ENCODE measurements at places on chromosomes 12 and 14.

DNA sequence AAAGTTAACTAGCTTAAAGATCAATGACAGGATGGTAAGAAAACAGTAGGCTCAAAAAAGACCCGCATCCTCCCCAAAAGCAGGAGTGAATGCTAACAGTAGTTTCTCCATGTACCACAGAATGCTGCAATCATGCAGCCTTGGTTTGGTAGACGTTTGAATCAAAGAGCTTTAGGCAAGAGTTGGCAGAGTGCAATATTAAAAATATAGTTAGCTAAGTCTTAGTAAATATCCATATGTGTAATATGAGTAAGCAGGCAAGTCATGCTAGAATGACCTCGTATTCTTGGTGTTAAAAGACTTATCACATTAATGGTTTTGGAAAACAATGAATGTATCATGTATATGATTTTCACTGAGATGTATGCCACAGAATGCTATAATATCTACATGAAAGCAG is 18.8 kb upstream of the KLRF1 start:
- no peak for DNase-seq

DNA sequence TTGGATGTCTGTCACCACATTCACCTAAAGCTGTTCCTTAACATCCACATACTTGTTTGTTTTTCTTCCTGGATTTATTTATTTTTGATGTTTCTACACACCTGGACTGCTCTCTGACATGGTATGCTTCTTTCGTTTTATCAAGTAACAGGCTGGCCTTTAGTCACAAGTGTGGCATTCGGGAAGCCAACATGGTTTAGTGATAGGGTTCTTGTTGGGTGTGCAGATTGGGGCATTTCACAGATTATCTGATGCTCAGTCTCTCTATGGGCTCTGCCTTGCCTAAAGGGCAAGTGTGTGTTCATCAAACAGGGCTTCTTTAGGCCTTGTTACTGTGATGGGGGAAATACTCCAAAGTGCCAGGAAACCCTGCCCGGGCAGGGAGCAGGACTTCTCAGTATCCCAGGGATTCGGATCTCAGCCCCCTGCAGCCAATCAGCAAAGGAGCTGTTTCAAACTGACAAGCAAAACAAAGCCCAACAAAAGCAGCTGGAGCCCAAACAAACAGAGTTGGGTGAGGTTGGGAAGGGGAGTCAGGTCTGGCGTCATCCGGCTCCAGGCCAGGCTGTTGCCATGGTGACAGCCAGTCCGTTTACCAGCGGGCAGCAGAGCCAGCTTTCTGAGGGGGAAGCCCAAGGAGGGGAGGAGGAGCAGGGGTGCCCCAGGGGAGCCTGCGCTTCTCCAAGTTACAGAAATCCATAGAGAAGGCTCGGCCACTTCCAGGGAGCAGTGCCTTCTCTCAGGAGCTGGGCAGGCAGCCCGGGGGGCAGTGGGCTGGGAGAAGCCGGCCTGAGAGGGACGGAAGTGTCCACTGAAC is 31.9 kb downstream of the FOS start:
- no peak for DNase-seq

GRCh38 chr12:121592320-121592719 is 11.5 kb upstream of the KDM2B start:
- DNase-seq, result no peak

GRCh38 chr14:60695327-60695726 is 28.8 kb downstream of the SIX4 start:
- DNase-seq, result no peak

DNA sequence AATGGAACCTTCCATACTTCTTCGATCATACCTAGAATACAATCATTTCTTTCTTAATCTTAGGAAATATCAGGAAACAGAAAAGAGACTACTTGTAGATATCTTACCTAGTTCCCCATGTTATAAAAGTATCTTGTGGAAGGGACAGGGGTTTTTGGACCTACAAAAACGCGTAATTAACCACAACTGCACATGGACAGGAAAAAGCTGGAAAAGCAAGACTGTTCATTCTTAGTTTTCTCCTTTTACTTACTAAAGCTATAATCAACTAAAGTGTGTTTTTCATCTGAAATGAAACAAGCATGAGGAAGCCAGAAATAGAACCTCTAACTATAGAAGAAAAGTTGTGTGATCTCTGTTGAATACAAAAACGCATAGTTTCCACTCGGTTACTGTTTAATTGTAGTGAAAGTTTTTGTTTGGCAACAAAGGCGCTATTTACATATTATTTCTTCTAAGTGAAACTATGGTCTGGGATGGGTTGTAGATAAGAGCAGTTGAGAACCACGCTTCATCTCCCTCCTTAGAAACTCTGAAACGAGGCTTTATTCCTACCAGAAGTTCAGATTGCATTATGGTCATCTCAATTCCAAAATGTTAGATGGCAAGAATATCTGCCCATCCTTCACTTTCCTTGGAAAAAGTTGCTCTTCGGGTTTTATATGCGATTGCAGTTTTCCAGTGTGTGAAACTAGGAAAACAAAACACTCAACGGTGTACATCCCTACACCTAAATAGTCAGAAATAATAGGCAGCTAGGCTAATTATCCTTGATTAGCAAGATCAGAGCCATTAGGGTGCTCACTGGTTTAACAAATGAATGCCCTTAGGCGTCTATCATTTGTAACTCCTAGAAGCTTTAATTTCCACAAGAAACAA is 1.1 kb downstream of the BCAT1 start:
- no peak for DNase-seq

DNA sequence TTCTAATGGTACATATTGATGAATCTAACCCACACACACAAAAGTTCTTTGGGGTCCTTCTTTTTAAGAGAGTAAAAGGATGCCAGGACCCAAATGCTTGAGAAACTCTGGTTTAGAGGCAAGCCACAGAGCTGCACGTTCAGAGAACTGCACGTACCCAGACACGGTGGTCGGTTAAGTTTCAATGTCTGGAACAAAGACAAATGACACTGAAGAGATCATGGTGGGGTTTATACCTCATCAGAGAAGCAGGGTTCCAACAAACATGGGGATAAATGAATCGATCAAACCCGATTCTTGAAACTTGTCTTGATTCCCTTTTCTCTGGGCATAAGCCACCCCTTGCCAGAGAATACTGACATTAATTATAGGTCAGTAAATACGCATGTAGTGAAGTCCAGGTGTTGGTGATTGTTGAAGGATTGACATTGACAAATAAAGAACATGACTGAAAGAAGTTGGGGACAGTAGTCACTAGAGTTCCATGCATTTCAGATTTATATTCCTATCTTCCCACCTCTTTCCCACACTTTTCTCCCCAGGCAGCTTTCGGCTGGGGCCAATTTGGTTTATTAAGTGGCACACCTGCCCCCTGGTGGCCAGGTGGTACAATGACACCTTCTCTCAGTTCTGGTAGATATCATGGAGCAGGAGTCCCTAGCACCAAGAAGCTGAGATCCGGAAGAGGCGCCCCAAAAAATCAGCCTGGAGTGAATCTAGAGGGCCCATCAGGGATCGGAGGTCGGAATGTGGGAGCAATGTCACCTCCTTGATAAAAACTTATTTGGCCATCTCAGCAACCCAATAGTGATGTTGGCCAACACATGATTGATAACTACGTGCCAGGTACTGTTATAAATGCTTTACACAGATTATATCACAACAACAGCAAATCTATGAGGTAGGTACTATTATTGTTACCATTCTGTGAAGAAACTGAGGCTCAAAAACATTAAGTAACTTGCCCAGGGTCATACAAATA is 17.8 kb upstream of the HDAC7 start:
- DNase-seq, result no peak

- no peak for DNase-seq
Observed at GRCh38 chr12:51525518-51525917, 65.5 kb upstream of the SCN8A start.

- DNase-seq, result no peak
Observed at GRCh38 chr14:67172520-67172919, 16.7 kb upstream of the GARIN2 start.

DNA sequence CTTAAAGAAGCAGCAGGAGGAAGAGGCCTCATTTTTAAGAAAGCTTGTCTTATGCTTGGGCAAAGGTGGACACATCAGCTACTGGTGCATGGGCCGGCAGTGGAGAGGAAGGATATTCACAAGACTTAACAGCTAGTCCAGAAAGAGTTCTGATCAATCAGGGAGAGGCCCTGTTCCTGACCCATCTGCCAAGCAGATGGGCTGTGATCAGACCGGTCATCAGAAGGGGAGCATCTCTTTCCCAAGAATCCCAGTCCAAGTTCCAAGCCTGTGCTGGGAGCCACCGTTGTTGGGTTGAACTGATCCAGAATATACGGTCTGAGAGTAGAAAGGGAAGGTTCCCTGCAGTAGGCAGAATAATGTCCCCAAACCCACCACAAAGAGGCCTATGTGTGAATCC is 32.7 kb upstream of the SOCS2 start:
- no peak for DNase-seq

GRCh38 chr12:88237954-88238353 is 95.8 kb downstream of the TMTC3 start:
- DNase-seq, result no peak

- DNase-seq, result no peak
Observed at GRCh38 chr14:60163693-60164092, 1.5 kb downstream of the DHRS7 start.

DNA sequence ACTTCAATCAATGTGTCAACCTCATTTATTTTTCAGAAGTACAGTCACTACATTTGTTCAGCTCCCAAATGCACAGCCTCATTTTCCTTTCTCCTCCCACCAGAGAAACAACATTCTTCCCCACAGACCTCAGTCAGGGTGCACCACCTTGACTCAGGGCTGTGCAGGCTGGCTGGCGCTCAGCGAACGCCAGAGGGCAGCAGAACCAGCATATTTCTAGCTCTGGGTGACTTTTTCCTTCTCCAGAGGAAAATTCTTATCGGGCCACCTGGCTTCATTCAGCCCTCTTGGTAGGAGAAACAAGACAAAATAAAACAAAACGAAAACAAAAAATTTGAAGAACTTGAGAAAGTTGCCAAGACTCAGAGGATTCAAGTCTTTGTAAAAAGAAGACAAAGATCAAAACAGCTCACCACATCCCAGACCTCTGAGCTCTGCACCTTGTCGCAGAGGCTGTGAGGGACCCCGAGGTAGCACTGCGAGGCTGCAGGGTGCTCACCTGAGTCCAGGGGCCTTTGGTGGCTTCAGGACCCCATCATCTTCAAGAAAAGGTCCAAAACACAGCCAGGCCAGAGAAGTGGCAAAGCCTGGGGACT is 33.7 kb downstream of the PAH start:
- DNase-seq, result peak; percentile 38

GRCh38 chr14:22597771-22598098 is 365 bp upstream of the ABHD4 start:
- no peak for DNase-seq

GRCh38 chr14:56247495-56248200 is 129.4 kb downstream of the PELI2 start:
- DNase-seq, result no peak

DNA sequence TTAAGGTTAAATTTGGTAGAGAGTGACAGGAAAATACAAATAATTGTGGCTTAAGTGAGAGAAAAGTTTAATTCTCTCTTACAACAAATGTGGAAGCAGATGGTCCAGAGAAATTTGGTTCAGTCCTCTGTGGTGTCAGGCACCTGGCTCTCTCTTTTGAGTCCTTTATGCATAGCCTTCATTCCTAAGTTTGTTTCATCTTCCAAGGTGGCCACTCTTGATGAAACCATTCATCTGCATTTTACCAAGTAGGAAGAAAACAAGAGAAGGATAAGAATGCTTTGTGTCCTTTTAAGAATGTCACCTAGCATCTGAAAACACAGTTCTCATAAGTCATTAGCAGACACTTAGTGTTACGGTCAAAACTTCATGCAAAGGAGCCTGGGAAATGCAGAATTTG is 442.5 kb downstream of the CCER1 start:
- no peak for DNase-seq

DNA sequence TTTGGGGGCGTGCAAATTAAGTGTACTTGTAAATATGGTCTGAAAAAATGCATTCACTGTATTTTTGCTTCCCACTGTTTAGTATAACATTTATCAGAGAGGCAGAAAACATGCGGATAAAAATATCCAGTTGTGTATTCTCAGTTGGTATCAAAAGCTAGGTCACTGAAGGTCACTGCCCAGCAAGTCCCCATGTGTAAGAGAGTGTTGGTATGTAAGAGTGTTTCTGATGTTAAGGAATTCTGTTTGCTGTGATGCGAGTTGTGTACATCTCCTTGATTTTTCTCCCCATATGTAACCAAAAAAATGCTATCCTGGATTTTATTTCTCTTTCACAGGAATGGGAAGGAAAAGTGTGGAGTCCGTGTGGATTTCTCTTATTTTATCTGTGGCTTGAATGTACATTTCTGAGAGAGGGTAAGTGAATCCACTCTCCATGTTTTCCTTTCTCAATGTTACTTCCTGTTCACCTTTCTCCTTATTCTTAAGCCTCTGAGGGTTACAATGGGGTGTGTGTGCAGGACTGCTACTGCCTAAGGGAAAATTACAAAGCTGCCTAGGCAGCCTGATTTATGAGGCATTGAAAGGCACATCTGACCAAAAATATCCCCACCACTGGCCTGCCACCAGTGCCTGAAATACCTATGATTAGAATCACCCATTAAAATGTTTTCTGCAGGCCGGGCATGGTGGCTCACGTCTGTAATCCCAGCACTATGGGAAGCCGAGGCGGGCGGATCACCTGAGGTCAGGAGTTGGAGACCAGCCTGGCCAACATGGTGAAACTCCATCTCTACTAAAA is 97.9 kb upstream of the USP44 start:
- no peak for DNase-seq

GRCh38 chr14:86057018-86057667 is 527.2 kb downstream of the FLRT2 start:
- DNase-seq, result no peak

DNA sequence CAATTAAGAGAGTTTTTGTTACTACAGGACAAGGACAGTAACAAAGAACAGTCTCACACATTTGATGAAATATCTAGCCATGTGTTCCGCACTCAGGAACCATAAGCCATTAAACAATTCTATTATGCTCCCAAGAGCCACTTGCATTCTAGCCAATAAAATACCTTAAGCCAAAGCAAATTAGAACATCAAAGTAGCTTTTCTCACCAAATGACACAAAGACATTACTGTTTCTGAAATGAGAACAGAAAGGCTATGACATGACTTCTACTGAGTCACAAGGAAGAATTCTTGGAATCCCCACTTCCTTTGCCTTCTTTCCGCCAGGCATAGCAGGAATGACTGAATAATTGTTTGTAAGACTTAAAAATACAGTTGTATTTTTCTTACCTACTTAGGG is 445.8 kb downstream of the ATP23 start:
- no peak for DNase-seq

DNA sequence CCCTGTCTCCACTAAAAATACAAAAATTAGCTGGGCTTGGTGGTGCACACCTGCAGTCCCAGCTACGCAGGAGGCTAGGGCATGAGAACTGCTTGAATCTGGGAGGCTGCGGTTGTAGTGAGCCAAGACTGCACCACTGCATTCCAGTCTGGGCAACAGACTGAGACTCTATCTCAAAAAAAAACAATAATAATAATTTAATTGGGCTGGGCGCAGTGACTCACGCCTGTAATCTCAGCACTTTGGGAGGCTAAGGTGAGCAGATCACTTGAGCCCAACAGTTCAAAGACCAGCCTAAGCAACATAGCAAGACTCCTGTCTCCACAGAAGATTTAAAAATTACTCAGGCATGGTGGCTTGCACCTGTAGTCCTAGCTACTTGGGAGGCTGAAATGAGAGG is 26.7 kb downstream of the CBX5 start:
- no peak for DNase-seq

- no peak for DNase-seq
Observed at GRCh38 chr14:78028471-78028870, 141.7 kb upstream of the NRXN3 start.

- no peak for DNase-seq
Observed at GRCh38 chr12:16121953-16122352, 155.5 kb downstream of the SLC15A5 start.

Measured in stimulated activated CD4-positive, alpha-beta T cell treated with anti-CD3 and anti-CD28 coated beads, TNF-alpha, amount 100 ng/mL, for 24 hours (primary cell).